Stimulated activated CD4-positive, alpha-beta T cell treated with anti-CD3 and anti-CD28 coated beads, Interleukin-4, amount 100 ng/mL, for 24 hours (primary cell): ENCODE measurements at places on chromosomes 2 and 18.

GRCh38 chr2:173511942-173512341 is 157.3 kb downstream of the CDCA7 start:
- no peak for DNase-seq

- no peak for DNase-seq
These were observed 804.5 kb upstream of the POU3F3 start for GRCh38 chr2:104049438-104049837.

GRCh38 chr2:134169788-134170187 is 84.1 kb upstream of the MGAT5 start:
- peak; percentile 55 for DNase-seq

DNA sequence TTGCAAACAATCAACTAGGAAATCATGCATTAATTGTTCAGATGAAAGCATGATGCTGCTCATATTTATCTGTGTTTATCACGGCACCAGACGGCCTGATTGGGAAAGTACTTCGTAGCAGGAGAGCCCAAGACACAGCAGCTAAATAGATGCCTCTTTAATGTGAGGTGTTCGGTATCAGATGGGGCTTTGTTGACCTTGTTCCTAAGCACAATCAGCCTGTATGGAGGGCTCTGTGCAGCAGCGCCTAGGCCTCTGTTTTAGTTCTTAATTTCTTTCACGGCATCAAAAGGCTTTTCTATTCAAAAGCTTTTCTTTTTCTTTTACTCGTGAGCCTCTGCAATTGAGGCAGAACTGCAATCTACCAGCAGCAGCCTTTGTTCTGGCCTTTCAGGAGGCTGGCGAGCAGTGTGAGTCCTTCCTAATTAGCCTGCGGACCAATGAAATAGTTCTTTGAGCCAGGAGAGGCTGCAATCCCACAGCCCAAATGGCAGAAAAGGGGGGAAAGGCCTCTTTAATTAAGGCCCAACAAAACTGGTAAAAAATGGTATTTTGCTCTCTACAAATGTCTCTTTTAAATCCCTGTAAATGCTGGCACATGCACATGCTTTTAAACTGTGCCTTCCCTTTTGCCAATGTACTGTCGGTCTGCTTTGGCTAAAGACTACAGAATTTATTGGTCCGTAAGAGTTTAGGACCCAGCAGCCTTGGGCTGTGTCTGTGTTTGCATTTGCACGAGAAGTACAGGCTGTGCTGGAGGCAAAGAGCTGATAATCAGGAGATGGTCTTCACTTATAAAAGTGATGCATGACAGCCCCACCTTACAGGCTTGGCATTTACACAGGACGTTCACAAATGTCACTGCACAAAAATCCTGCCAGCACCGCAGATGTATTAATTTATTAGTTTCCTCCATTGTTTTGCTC is 159.6 kb downstream of the RND3 start:
- DNase-seq: no peak

DNA sequence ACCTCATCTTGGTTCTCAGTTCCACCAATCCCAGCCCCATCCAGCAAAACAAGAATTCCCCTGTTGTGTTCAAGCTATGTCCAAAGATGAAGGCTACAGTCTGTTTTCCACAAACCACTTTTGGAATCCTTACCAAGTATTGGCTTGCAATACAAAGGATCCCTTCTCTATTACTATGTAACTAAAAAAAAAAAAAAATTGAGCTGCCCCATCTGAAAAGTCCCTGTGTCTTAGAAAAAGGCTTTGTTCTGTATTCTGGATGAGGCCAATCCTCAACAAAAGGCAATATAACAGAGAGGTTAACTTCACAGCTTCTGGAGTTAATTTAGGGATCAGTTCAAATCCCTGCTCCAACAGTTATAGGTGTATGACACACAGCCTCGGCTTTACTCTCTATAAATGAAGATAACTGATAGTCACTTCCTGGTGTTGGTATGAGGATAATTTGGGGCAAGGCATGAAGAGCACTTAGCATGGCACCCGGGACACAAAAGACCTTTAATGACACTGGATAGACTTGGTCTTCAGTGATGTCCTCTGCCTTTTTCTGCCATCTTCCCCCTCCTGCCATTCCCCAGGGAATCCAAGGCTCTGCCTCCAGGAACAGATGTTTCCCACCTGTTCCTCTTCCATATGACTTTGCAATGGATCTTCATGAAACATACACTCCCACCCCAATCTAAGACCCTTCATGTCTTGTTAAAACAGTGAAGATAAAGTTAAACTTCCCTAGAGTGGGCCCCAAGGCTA is 61.2 kb upstream of the ATL2 start:
- no peak for DNase-seq

DNA sequence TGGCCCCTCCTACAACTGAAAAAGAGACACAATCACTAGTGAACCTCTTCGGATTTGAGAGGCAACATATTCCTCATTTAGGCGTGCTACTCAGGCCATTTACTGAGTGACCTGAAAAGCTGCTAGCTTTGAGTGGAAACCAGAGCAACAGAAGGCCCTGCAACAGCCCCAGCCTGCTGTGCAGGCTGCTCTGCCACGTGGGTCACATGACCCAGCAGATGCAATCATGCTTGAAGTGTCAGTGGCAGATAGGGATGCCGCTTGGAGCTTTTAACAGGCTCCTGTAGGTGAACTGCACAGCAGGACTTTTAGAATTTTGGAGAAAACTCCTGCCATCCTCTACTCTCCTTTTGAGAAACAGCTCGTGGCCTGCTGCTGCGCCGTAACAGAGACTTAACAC is 578.6 kb upstream of the RAB6C start:
- DNase-seq: no peak

GRCh38 chr2:143901185-143901842 is 618.6 kb downstream of the ZEB2 start:
- no peak for DNase-seq

DNA sequence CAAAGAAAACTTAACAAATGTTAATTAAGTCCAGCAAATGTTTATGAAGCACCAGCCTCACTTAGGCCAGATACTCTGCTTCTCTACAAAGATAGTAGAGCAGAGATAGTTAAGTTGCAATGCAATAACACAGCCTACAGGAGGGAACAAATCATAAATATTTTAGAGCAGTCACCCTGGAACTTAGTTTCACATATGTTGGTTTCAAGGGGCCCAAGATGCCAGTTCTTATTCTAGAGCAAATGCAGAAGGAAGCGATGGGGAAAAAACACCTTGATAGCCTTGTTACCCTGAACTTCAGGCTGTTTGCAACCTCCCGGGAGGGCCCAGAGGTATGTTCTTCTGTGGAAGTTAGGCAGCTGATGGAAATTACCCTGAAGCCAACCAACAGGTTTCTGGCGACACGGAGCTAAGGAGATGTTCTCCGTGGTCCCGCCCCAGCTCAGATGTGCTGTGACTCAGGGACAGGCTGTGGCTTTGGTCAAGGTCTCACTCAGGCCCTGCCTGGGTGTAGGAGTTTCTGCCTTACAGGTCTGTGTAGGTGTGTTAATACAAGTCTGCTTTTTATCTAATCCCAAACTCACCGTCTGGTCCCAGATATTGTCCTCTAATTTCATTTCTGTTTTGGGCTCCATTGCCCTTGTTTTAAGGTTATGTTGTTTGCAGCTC is 3.8 kb downstream of the CTIF start:
- no peak for DNase-seq

- DNase-seq: no peak
These were observed 318.1 kb downstream of the PDE11A start for GRCh38 chr2:177754492-177754873.

DNA sequence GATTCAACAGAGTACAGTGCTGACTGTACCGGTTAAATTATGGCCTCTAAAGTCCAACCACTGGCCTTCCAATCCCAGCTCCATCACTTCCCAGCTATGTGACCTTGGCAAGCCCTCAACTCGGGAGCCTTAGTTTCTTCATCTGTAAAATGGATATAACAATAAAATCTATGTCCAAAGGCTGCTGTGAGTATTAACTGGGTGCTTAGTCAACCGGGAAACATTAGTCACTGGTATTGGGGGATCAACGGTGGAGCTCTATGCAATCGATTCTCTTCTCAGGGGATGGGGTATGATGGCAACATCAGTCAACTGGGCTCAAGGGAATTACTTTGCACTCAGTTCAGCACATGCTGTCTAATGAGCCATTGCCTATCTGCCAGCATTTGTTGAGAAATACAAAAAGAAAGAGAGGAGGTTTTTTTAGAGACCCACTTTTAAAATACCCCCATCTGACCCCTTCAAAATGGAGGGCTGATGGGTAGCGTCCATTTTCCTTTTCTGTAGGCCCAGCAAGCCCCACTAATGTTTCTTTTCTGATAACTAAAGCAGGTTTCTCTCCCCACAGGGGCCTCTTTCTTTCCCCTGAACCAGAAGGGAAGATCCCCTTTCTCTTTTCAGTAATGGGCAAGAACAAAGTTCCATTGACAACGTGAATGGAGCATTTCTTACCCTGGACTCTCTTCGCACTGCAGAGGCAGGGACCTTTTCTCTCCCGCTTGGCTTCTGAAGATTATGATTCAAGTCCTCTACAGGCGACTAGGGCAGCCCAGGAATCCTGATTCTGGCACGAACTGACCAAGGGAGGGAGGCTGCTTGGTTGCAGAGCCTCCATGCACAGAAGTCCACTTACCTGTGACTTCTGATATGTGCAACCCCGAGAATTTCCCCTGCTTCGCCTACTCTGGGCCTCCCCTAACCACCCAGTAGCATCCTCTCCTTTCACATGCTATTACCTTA is 8.7 kb upstream of the AGFG1 start:
- peak; percentile 41 for DNase-seq

DNA sequence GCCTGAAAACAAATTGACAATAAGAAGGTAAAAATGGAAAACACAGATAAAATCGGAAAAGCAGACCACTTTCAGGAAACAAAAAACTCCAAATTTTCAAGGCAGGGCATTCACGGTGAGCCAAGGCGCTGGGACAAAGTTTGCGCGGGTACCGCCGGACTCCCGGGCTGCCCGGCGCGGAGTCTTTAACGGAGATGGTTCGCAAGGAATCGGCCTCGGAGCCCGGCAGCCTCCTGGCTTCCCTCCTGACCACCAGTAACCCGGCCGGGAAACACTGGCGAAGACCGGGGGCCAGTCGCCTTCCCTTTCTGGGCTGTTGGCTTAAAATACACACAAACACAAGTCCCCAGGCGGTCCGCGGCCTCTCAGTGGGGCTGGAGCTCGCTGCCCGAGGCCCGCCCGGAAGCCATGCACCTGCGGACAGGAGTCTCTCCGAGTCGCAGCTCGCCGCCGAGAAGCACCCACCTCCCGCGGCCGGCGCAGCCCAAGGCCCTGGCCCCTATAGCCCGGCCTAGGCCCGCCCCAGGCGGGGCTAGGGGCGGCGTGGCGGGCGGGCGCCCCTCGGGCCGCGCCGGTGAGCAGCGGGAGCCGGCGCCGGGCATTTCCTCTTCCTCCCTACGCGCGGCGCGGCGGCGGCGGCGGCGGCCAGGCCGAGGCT is 622 bp upstream of the KCMF1 start:
- DNase-seq: peak; percentile 54

GRCh38 chr2:104444392-104444791 is 409.5 kb upstream of the POU3F3 start:
- no peak for DNase-seq

DNA sequence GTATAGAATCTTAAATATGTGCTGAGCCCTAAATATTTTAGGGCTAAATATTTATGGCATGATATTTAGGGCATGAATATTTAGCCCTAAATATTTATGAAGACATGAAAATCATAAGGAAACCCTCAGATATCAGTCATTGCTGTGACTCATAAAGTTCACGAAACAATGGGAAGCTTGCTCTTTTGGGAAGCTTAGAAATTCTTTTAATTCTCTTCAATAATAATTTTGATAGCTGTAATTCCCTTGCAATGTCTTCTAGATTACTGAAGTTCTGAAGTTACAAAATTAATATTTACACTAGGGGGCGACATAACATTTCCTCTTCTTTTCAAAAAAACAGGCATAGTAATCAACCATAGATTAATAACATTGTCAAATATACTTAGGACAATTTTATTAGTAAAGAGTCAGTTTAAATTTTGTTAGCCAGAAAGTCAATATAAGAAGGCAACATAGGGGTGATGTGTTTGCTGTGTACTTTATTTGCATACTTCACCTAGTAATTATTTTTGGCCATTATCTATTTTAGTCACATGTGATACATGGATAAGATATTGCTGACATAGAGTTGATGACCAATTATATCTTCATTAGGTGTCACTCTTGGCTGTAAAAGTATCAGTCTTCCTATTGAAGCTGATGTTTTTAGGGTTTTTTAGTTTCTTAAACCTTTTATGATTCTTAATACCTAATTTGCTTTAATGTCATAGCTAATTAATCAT is 13.2 kb downstream of the ZNF804A start:
- no peak for DNase-seq

DNA sequence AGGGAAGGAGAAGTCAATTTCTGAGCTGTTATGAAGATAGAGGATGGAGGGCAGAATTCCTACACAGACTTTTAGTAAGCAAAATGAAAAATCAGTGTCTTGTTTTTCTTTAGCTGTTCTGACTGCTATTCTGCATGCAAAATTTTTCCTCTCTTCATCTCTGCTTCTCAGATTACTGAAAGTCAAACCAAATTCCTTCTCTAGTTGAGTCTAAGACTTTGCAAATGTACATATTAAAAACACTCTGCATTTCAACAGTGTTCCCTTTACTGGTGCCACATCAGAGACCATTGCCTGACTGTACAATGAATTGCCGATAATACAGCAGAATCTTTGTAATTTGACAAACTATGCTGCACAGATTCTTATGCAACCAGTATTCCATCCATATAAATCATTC is 198.8 kb downstream of the EXOC6B start:
- DNase-seq: no peak

DNA sequence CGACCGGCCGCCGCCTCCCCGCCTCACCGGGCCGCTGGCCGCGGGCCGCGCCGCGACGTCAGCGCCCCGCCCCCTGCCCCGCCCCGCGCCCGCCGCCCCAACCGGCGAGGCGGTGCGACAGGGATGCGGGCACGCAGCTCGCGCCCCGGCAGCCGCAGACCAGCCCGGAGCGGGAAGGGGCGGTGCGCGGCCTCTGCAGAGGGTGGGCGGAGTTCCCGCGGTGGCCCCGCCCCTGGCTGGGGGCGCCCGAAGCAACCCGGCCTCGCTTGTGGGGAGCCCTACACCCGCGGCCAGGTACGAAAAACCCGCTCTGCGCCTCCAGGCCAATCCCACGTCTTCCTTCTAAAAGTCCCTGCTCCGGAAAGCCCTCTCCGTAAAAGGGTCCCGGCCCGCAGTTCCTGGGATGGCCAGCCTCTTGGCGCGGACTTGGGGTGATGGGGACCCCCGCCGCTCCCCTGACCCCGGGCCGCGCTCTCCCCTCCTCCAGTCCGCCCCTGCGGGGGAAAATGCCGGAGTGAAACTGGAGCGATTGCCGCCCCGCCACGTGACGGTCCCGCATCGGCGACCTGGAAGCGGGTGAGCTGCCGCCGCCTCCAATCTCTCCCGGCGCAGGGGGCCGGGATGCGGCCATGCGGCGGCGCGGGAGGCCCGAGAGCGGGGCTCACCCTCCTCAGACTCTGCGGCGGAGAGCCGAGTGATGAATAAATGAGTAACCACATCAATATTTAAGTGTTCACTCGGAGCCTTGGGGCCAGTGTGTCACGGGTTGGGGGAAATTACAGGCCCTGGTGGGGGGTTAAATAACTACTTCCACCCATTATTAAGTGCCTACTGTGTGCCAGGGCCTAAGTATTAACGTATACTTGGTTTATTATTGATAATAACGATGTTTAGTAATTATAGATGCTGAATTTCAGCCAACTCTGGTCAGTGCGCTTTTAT is at the start of gene RAB11FIP5:
Gene RAB11FIP5, minus strand, starts transcription at position 36 of the 942 bp plus-strand sequence. CDS start 171 bp downstream, outside the sequence.
- DNase-seq: peak; percentile 75
